ENCODE measurements at places on chromosomes 1 and 21. TPM values are rescaled to one million over a fixed set of nuclear protein-coding genes. Genes with fewer than 3 reads are reported as not detected.

DNA sequence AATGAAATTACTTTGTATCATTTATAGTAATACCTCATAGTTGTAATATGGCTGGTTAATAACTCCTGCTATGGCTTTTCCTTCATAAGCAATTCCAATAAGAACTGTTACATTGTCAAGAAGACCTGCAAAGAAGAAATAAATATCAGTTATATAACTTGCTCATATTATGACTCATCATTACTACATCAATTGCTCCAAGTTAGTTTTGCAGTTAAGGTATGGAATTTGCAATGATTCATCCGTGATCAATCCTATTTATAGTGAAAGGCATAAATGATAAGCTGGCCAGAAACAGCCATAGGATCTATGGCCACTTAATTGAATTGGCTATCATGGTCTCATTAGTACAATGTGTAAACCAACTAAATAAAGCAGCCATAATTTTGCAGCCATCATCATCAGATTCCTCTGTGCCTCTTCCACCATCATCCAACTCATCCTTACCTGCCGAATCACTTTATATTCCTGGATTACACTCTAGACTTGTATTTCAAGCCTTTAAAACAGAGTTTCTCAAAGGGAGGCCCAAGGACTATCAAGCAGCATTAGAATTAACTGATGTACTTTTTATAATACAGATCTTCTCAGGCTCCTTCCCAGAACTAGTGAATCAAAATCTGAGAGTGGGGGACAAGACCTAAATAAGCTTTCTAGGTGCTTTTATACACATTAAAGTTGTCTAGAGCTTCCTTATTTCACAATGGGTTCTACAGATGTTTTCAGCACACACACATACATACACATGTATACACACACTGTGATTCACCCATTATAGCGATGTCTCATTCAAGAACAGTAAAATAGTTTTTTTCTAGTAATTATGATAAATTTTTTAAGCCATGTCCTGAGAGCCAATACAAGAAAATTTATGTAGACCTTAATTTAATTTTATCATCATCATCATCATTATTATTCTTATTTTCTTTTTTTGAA is 21.2 kb upstream of the EPRS1 start:
- no peak for DNase-seq

DNA sequence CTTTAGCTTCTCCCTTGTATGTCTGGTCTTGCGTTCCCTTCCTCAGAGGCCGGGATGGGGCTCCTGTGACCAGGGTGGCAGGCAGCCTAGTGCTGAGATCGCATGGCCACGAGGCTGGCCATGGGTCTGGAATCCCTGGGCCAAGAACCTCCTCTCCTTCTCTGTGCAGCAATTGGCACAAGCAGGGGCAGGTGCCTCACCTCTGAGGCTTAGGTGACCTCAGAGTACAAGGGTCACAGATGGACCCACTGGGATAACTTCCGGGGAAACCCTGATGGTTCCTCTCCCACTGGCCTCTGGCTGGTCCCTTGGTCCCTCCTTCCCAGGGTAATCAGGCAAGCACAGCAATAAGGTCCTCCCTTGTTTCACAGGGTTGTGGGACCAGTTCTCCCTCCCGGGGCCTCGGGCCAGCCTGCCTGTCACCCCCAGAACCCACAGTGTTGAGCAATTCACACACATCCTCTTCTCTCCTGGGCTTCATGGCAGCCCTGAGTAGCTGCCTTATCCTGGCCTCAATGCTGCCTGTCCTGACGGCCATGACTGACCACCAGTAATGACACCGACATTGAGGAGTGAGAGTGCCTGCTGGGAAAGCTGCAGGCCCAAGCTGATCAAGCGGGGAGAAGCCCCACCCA is 38.6 kb downstream of the BMP8A start:
- DNase-seq: no peak

- DNase-seq: no peak
Measured at GRCh38 chr1:24343412-24344089, 24.4 kb downstream of the GRHL3 start.

DNA sequence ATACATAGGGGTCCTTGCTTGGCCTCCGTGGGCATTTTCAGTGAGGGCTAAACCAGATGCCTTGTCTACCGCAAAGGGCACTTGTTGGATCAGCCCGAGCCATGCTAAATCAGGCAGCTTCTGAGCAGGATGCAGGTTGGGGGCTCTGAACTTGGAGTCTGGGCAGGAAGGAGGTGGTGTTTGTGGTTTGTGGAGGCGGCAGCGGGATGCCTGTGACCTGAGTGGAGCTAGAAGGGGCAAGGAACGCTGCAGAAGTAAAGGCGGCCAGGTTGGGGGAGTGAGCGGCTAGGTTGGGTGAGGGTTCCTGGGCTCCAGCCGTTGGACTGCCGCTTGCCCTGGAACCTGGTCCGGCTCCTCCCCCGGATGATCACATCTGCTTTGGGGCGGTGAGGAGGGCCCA is 183.9 kb downstream of the CAMTA1 start:
- DNase-seq: peak; percentile 13

Gene NENF
- 147 TPM for total RNA-seq
